ENCODE measurements at places on chromosomes 2 and 18.

DNA sequence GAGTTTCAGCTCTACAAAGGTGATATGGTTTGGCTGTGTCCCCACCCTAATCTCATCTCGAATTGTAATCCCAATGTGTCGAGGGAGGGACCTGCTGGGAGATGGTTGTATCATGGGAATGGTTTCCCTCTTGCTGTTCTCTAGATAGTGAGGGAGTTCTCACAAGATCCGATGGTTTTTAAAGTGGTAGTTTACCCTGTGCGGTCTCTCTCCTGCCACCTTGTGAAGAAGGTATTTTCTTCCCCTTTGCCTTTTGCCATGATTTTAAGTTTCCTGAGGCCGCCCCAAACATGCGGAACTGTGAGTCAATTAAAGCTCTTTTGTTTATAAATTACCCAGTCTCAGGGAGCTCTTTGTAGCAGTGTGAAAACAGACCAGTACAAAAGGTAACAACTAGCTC is 306.0 kb downstream of the LRP1B start:
- no peaks in the 10 kb centered on the region for H3K4me1 ChIP-seq
- H3K27me3 ChIP-seq, result no peaks in the 10 kb centered on the region
- H3K4me3 ChIP-seq, result no peak overlapping the region
- no peak overlapping the region for H3K27ac ChIP-seq
- no peak for DNase-seq
- no peaks in the 10 kb centered on the region for H3K36me3 ChIP-seq

DNA sequence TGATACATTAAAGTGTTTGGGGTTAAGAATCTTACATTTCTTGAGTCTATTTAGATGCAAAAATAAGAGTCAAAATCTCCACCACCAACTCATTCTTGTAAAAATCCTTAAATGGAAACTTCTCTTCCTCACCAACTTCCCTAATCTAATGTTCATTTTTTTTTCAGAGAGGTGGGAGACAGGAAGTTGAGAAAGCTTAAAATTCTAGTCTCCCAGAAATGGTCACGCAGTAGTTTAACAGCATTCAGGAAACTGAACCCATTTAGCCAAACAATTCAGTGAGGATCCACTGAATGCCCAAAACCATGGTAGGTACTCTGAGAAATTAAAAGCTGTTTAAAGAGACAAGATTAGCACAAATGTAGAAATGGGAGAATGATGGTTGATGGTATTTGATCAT is 69.0 kb downstream of the TXNL1 start:
- H3K4me3 ChIP-seq, result no peak overlapping the region
- H3K36me3 ChIP-seq, result no peaks in the 10 kb centered on the region
- no peaks in the 10 kb centered on the region for H3K4me1 ChIP-seq
- H3K27me3 ChIP-seq, result no peaks in the 10 kb centered on the region

- H3K36me3 ChIP-seq, result no peaks in the 10 kb centered on the region
- H3K27ac ChIP-seq, result no peak overlapping the region
These were observed 14.1 kb upstream of the ZDBF2 start for GRCh38 chr2:206260188-206261012.

- no peak overlapping the region for H3K27ac ChIP-seq
- no peak overlapping the region for H3K4me3 ChIP-seq
- DNase-seq, result no peak
- H3K36me3 ChIP-seq, result no peaks in the 10 kb centered on the region
- H3K4me1 ChIP-seq, result peaks cover under 1% of the 10 kb centered on the region
These were observed 5.8 kb upstream of the CABLES1 start for GRCh38 chr18:23129355-23130002.

- H3K27me3 ChIP-seq, result no peaks in the 10 kb centered on the region
- DNase-seq, result no peak
- no peak overlapping the region for H3K4me3 ChIP-seq
- peak overlapping the region; percentile 23 for H3K27ac ChIP-seq
- no peaks in the 10 kb centered on the region for H3K36me3 ChIP-seq
These were observed 14.1 kb upstream of the PLEKHH2 start for GRCh38 chr2:43622931-43623451.

- H3K4me1 ChIP-seq, result no peaks in the 10 kb centered on the region
- H3K36me3 ChIP-seq, result no peaks in the 10 kb centered on the region
- DNase-seq, result no peak
- no peak overlapping the region for H3K4me3 ChIP-seq
- no peak overlapping the region for H3K27ac ChIP-seq
- no peaks in the 10 kb centered on the region for H3K27me3 ChIP-seq
These were observed 119.3 kb downstream of the ABCA12 start for GRCh38 chr2:215019085-215019484.

DNA sequence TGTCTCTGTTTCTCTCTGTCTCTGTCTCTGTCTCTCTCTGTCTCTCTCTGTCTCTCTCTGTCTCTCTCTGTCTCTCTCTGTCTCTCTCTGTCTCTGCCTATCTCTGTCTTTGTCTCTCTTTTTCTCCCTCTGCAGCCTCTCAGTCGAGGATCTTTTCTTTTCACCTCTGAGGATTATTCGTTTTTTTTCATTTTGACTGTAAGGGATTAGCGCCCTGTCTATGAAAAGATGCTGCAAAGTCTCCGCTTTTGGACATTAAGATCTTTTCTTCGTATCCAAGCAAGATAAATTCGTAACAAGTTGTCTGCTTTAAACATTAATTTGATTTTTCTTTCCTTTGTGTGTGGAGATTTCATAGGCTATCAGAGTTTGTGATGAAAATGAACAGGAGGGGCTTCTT is 191.2 kb upstream of the TPO start:
- DNase-seq, result no peak
- H3K27ac ChIP-seq, result no peak overlapping the region
- no peak overlapping the region for H3K4me3 ChIP-seq
- no peaks in the 10 kb centered on the region for H3K27me3 ChIP-seq
- no peaks in the 10 kb centered on the region for H3K4me1 ChIP-seq

DNA sequence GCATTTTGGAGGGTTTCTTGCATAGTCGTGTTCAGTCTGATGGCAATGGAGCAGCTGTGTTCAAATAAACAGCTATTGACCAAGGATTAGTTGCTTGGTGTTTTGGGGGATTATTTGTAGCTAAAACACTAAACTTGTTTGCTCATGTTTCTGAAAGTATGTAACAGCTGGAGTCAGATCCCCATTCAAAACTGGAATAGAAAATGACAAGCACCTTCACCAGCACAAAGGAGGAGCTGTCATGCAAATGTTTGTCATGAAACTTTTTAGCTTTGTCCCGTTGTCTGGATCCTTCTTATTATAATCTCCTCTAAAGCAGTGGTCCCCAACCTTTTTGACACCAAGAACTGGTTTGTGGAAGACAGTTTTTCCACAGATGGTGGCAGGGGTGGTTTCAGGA is 96.9 kb upstream of the ZNF236 start:
- no peaks in the 10 kb centered on the region for H3K4me1 ChIP-seq
- H3K4me3 ChIP-seq, result no peak overlapping the region
- no peaks in the 10 kb centered on the region for H3K36me3 ChIP-seq
- no peak overlapping the region for H3K27ac ChIP-seq

GRCh38 chr18:5543773-5544389 is at the start of gene EPB41L3:
TSS of gene EPB41L3 (minus strand) at chr18:5543997. CDS start at chr18:5489183, 54,814 bp downstream.
- peak within 1 kb of the TSS; percentile 49 for H3K27ac ChIP-seq
- peak within 1 kb of the TSS; percentile 37 for H3K4me3 ChIP-seq
- no peaks in the 10 kb centered on the region for H3K27me3 ChIP-seq

- no peaks in the 10 kb centered on the region for H3K4me1 ChIP-seq
- H3K4me3 ChIP-seq, result no peak overlapping the region
- H3K27ac ChIP-seq, result no peak overlapping the region
- H3K27me3 ChIP-seq, result no peaks in the 10 kb centered on the region
- DNase-seq, result no peak
- H3K36me3 ChIP-seq, result no peaks in the 10 kb centered on the region
These were observed 209.8 kb downstream of the MGAT5 start for GRCh38 chr2:134463699-134464022.

DNA sequence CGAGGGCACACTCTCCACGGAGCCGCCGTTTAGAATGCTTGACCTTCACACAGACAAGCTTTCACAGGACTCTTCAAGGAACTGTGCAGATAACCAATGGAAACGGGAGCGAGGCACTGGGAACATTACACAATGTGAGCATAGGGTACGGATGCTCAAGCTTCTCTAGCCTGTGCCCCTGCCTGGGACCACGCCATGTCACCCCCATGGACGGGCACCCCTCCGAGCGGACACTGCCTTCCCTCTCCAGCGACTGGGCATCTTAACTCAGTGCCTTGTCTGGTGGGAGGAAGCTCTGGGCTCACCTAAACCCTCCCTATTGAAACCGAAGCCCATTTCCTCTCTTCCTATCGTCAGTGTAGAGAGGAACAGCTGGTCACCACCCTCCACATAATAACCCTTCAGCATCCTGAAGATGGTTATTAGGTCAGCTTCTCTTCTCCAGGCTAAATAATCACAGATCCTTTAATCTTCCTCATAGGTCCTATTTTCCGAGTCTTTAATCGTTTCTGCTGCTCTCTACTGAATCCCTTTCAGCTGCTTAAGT is 626.7 kb downstream of the GALR1 start:
- H3K4me3 ChIP-seq, result no peak overlapping the region
- no peak overlapping the region for H3K27ac ChIP-seq
- no peaks in the 10 kb centered on the region for H3K27me3 ChIP-seq
- DNase-seq, result no peak

DNA sequence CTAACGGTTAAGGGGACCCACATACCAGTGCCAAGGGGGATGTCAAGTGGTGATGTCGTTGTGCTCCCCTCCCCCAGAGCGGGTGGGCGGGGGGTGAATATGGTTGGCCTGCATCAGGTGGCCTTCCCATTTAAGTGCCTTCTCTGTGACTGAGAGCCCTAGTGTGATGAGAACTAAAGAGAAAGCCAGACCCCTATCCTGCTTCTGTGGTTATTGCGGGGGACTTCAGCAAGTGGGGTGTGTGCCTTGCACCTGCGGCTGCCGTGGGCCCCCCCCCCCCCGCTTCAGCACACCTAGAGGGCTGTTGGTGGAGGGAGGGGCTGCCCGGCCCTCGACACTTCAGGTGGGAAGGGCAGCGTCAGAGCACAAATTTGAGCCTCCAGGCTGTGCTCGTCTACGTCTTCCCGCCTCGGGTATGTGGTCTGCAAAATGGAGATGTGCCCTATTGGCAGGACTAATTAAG is 6.1 kb downstream of the CTDSP1 start:
- H3K36me3 ChIP-seq, result peaks cover 39% of the 10 kb centered on the region
- DNase-seq, result peak; percentile 69
- peaks cover 31% of the 10 kb centered on the region for H3K4me1 ChIP-seq
- peak overlapping the region; percentile 91 for H3K27ac ChIP-seq
- H3K4me3 ChIP-seq, result peak overlapping the region; percentile 54

- H3K4me3 ChIP-seq, result no peak overlapping the region
- no peaks in the 10 kb centered on the region for H3K4me1 ChIP-seq
- H3K36me3 ChIP-seq, result no peaks in the 10 kb centered on the region
- no peaks in the 10 kb centered on the region for H3K27me3 ChIP-seq
- no peak overlapping the region for H3K27ac ChIP-seq
These were observed 199.3 kb downstream of the RNF144A start for GRCh38 chr2:7116511-7116910.

- DNase-seq, result no peak
- H3K27me3 ChIP-seq, result no peaks in the 10 kb centered on the region
- no peaks in the 10 kb centered on the region for H3K4me1 ChIP-seq
- no peaks in the 10 kb centered on the region for H3K36me3 ChIP-seq
These were observed 46.7 kb downstream of the CCDC195 start for GRCh38 chr2:224669449-224669848.

DNA sequence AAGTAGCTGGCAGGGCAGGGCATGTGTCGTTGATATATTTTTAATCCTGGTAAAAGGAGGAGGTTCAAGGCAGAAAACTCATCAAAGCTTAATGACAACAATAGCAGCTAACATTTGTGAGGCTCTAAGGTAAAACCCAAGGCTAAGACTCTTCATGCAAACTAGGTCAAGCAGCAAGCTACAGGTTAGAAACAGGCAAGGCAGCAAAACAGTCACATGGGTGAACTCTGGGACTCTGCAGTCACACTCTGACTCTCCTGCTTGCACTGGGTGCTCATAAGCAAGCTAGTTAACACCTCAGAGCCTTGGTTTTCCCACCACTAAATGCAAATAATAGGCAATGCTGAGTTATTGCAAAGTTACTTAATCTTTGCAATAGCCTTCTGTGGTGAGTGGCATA is 7.9 kb downstream of the IL1RN start:
- no peaks in the 10 kb centered on the region for H3K27me3 ChIP-seq
- no peaks in the 10 kb centered on the region for H3K36me3 ChIP-seq
- DNase-seq, result no peak
- no peak overlapping the region for H3K4me3 ChIP-seq
- no peaks in the 10 kb centered on the region for H3K4me1 ChIP-seq

- no peaks in the 10 kb centered on the region for H3K27me3 ChIP-seq
- no peaks in the 10 kb centered on the region for H3K4me1 ChIP-seq
- DNase-seq, result no peak
- H3K36me3 ChIP-seq, result no peaks in the 10 kb centered on the region
- no peak overlapping the region for H3K27ac ChIP-seq
These were observed 516.7 kb downstream of the KCNJ3 start for GRCh38 chr2:155215037-155215707.

- H3K4me1 ChIP-seq, result no peaks in the 10 kb centered on the region
- no peak for DNase-seq
- H3K36me3 ChIP-seq, result no peaks in the 10 kb centered on the region
- H3K27ac ChIP-seq, result no peak overlapping the region
- no peak overlapping the region for H3K4me3 ChIP-seq
These were observed 151.2 kb downstream of the PRPF40A start for GRCh38 chr2:152565884-152566727.

DNA sequence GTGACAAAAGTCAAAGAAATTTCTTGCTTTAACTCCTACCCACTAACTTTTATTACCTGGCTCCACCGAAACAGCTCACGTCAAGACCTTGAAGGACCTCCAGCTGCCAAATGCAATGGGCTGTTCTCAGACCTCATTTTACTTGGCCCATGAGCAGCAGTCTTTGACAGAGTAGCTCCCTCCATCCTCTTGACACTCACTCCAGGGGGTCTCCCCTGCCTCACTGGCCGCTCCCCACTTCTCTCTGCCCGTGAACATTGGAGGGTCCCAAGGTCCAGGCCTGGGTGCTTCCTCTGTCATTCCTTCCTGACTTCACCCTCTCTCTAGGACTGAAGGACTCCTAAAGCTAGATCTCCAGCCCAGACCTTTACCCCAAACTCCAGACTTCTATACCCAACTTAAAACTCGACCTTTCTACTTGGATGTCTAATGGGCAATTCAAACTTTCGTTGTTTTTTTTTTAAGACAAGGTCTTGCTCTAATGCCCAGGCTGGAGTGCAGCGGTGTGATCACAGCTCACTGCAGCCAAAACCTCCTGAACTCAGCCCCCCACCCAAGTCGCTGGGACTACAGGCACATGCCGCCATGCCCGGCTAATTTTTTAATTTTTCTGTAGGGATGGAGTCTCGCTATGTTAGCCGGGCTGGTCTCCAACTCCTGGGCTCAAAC is 92.9 kb upstream of the ST3GAL5 start:
- no peak for DNase-seq
- no peak overlapping the region for H3K4me3 ChIP-seq
- H3K4me1 ChIP-seq, result no peaks in the 10 kb centered on the region
- H3K27me3 ChIP-seq, result no peaks in the 10 kb centered on the region
- no peak overlapping the region for H3K27ac ChIP-seq
- H3K36me3 ChIP-seq, result no peaks in the 10 kb centered on the region
